ENCODE measurements at places on chromosomes 1 and 21.

- DNase-seq: peak; percentile 3
These were observed 31.4 kb upstream of the OLIG2 start for GRCh38 chr21:32994305-32994704.

GRCh38 chr1:15825800-15826199, 18.4 kb upstream of the UQCRHL start:
- no peak for DNase-seq

GRCh38 chr1:94634977-94635416, 93.4 kb upstream of the F3 start:
- DNase-seq: no peak

DNA sequence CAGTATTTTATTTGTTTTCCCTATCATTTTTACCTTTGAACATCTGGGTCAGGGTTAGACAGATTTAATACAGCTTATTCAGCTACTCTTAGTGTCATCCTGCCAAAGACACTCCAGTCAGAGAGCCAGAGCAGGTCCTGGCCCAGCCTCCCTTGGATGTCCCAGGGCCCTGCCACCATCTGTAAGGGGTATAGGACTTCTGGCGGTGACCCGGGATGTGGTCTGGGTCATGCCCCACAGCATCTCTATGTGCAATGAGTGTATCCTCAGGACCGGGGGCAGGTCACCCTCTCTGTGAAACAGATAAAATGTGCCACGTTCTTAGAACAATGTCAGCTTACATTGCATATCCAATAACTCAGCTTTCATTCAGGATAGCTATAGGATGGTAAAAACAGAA, 37.8 kb upstream of the PRSS38 start:
- DNase-seq: no peak

GRCh38 chr21:38175306-38175705, 81.5 kb upstream of the KCNJ15 start:
- DNase-seq: no peak

- DNase-seq: no peak
These were observed 30.3 kb downstream of the VN1R5 start for GRCh38 chr1:247286134-247286670.

All from GM04504 (cell line).